Occipital lobe (tissue), 3 donors: ENCODE measurements at places on chromosomes 11 and 22. TPM values are rescaled to one million over a fixed set of nuclear protein-coding genes. Genes with fewer than 3 reads are reported as not detected.

GRCh38 chr22:22884888-22885840, 2.5 kb upstream of the IGLL5 start:
- no peak for DNase-seq

DNA sequence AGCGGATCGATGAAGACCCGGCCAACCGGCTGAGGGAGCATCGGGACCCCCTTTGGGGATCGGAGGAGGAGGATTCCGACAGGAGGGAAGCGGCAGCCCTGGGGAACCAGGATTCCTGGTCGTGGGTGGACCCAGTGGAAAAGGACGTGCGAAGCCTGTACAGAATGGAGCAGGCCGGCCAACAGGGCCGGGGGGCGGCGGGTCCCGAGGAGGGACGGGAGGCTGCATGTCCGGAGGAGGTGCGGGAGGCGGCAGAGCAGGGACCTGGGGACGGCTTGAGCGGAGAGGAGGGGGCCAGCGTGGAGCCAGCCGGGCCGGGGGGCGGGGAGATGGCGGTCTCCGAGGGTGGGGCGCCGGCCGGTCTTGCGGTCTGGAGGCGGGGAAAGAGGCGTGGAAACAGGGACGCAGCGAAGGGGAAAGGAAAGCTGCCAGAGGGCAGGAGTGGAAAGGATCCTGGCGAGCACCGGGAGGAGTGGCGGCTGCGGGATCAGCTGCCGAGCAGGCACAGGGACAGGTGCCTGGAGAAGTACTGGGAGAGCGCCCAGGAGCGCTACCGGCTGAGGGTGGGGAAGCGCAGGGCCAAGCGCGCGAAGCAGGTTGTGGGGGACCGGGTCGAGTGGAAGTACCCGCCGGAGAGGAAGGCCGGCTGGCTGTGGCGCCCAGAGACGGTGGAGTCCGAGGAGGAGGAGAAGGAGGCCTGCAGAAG, at the start of gene ANO5:
TSS of gene ANO5 (plus strand) at position 444 of the 706 bp plus-strand sequence. CDS start 408 bp downstream, outside the sequence.
- peak; percentile 66 for DNase-seq

DNA sequence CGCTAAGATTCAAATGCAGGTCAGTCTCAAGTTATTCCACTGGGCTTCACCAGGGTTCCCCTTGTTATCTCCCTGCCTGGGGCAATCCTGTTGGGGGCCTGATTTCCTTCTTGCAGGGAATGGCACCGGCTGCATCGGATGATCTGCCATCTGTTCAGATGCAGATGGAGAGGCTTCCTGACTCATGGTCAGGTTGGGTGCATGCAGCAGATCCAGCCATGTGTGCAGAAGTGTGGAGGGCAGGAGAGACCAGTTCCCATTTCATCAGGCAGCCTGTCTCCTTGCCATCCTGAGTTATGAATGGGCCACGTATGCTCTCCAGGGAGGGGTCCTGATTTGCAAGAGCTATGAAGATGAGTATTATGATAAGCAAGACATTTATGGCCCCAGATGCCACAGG, 161.2 kb upstream of the PLET1 start:
- no peak for DNase-seq

DNA sequence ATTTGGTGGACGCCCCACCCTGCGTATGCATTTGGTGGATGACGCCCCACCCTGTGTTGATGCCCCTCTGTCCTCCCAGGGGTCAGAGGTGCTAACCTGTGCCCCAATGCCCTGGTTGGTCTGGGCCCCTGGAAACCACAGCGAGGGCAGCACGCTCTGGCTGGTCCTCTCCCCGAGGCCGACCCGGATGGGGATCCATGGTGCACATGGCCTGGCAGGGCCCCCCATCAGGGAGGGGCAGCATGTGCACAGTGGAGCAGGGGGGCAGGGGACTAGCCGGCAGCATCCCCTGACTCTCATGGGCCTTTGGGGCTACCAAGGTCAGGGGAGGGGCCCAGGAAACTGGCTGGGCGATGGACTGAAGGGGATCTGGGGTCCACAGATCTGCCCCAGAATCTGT, 7.6 kb upstream of the MUC5AC start:
- DNase-seq, result no peak

GRCh38 chr11:123480290-123480815, 50.3 kb downstream of the GRAMD1B start:
- DNase-seq, result no peak

GRCh38 chr11:1223346-1224110, 662 bp downstream of the MUC5B start:
- DNase-seq, result no peak

- no peak for DNase-seq
Measured at GRCh38 chr11:105740164-105740903, 130.5 kb downstream of the GRIA4 start.

GRCh38 chr22:40436505-40437431, 66.4 kb downstream of the SGSM3 start:
- no peak for DNase-seq

GRCh38 chr11:46242041-46242951, 35.2 kb upstream of the CREB3L1 start:
- no peak for DNase-seq

DNA sequence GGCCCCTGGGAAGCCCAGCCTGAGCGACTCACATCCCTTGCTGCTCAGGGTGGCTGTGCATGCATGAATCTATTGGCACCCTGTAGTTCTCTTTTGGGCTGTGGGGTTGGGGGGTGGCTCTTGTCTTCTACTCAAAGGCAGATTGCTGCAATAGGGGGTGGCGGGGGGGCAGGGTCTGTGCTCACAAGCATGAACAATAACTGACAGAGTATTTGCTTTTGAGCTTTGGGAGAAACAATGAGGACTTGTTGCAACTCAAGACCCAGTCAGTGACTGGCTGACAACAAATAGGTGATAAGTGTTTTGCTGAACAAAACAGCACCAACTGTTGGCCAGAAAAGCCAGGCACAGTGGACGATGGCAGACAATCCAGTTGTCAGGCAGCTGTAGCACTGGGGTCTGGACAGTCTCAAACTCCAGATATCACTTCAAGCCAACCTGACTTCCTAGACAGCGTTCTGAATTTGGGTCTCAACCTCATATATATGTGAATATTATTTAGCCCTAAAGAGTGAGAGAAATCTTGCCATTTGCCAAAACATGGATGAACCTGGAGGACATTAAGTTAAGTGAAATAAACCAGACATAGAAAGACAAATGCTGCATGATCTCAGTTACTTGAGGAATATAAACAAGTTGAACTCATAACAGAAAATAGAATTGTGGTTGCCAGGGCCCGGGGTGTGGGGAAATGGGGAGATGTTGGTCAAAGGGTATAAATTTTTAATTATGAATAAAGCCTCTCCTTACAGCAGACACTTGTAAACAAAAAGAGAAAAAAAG, 61.7 kb downstream of the ME3 start:
- DNase-seq, result no peak

- no peak for DNase-seq
Measured at GRCh38 chr11:75867778-75868374, 52.9 kb downstream of the UVRAG start.

GRCh38 chr11:114280696-114281095, 15.5 kb upstream of the NNMT start:
- no peak for DNase-seq

GRCh38 chr11:93481279-93481678, 61.9 kb downstream of the SMCO4 start:
- no peak for DNase-seq

DNA sequence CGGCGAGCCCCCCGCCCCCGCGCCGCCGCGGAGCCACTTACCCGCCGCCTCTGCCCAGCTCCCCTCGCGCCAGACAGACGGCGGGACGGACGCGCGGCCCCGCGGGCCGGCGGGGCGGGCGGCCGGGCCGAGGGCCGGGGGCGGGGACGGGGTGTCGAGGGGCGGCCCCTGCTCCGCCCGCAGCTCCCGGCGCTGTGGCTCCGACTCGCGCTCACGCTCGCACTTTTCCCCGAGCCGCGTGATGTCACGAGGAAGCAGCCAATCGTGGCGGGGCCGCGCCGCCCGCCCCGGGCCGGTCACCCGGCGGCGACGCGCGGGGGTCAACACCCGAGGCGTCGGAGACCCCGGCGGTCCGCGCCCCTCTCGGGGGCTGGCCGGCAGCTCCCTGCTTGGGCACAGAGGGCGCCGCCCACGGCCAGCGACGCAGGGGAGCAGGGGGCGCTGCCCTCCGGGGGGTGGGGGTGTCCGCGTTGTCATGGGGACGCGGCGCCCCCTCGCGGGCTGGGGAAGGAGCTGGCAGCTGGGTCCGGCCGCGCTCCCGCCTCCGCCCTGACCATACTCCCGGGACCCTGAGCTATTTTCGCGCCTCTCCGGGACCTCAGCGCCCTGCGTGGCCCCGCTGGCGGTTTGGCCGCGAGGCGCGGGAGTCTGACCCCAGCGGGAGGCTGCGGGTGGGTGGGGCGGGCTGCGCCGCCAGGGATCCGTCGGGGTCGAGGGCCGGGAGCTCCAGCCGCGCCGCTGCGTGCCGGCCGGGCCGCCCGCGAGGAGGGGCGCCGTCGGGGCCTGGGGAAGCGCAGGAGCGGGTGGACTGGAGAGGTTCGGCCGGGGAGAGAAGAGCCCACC, at the start of gene CHRM4:
TSS of gene CHRM4 (minus strand) at position 199 of the 843 bp plus-strand sequence. CDS start 5,219 bp downstream, outside the sequence.
- DNase-seq, result peak; percentile 48

GRCh38 chr11:101508370-101508769, 75.4 kb downstream of the TRPC6 start:
- DNase-seq, result no peak

GRCh38 chr11:111322534-111322933, 24.2 kb downstream of the POU2AF3 start:
- no peak for DNase-seq

GRCh38 chr11:86537541-86538222, 134.7 kb downstream of the ME3 start:
- DNase-seq, result no peak

DNA sequence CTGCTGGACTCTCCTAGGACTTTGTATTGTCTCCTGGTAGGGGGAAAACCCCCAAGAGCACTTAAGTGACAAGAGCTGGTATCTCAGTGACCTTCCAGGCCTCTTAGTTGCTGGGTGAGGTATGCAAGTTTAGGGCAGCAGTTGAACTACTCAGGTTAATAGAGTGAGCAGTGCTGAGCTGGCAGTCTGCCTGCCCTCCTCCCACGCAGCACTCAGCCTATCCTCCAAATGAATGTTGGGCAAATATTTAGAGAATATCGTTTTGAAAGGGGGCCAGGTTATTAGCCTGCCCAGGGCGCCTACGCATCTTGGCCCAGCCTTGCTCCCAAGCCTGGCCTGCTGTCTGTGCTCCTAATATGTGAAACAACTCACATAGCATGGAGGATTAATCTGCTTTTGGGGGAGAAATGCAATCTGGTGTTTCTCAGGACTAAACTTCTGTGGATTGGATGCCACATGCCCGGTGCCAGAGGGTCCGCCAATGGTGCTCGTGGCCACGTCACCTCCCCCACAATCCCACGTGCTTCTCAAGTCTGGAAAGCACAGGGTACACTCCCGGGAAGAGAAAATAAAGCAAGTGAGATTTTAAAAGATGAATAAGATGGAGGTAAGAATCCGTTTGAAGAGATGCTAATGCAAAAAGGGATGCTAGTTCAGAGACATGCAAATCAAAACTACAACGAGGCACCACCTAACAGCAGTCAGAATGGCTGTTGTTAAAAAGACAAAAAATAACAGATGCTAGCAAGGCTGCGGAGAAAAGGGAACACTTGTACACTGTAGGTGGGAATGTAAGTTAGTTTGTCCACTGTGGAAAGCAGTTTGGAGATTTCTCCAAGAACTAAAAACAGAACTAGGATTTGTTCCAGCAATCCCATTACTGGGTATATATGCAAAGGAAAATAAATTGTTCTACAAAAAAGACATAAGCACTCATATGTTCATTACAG, 67.7 kb downstream of the SPON1 start:
- peak; percentile 18 for DNase-seq

DNA sequence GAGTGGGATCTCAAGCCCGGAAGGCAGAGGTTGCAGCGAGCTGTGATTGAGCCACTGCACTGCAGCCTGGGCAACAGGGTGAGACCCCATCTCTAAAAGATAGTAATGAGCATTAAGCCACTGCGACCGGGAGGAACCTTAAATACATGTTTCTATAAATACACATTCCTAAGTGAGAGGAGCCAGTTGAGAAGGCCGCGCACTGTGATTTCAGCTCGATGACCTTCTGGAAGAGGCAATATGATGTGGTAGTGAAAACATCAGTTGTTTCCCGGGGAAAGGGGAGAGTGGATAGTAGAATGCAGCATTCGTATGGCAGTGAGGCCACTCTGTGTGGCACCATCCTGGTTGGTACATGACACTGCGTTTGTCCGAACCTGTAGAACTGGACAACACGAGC, 18.0 kb downstream of the PTDSS2 start:
- DNase-seq, result no peak

- no peak for DNase-seq
Measured at GRCh38 chr11:17793642-17794170, 59.1 kb downstream of the KCNC1 start.

DNA sequence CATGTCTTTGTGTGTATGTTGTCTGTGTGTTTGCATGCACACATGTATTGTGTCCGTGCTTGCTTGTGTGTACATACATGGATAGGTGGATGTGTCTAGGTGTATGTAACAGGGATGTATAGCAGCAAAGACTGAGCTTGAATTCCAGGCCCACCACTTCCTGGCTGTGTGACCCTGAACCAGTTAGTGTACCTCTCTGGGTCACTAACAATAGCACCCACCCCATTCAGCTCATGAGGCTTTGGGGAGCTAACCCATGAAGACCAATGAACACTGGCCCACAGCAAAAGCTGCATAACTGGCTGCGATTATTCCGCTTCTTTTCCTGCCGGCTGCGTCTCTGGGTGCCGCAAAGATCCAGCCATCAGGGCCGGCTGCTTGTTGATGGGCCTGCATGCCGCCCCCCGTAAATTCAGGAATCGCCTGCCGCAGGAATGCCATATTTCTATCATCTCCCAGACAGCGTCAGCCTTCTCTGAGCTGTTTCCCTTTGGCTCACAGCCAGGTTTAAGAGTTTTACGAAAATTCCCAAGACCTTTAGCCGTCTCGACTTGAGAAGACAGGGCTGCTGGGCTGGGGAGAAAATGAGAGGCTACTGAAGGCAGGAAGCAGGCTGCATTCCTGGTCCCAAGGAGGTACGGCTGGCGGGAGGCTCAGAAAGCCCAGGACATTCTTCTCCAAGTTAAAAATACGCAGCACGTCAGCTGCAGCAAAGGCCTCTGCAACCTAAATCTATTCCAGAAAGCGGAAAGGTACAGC, 224.6 kb downstream of the MN1 start:
- DNase-seq, result no peak

DNA sequence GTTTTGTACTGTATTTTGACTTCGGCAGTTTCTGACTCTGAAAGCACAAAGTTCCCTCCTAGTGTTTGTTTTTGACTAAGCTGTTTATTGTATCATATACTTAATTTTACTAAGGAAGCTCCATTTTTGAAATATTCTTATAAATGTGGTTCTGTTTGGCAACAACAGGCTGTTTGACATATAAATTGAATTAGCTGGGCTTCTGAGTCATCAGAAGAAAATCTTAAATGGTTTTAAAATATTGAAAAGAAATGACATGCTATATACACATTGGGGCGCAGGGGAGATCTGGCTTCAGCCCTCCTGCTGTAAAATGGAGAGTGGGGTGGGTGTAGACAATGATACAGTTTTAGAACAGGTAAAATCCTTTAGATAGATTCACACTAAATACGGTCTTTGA, 38.6 kb downstream of the SHISA8 start:
- DNase-seq, result no peak

Gene TIMP3
- 11.5 TPM for total RNA-seq

Gene SMC1B
- under 0.01 TPM for total RNA-seq

Gene NRGN
- total RNA-seq, result 2.7 TPM

Gene PIWIL4
- total RNA-seq, result 5.8 TPM

Gene IFTAP
- 64.4 TPM for total RNA-seq

Gene USP2
- total RNA-seq, result 1.6 TPM

Gene CALCB
- not detected for total RNA-seq

Gene MMP20
- total RNA-seq, result not detected

Gene C11orf87
- 29.8 TPM for total RNA-seq
